ENCODE measurements at places on chromosomes 1 and 21. TPM values are rescaled to one million over a fixed set of nuclear protein-coding genes. Genes with fewer than 3 reads are reported as not detected.

DNA sequence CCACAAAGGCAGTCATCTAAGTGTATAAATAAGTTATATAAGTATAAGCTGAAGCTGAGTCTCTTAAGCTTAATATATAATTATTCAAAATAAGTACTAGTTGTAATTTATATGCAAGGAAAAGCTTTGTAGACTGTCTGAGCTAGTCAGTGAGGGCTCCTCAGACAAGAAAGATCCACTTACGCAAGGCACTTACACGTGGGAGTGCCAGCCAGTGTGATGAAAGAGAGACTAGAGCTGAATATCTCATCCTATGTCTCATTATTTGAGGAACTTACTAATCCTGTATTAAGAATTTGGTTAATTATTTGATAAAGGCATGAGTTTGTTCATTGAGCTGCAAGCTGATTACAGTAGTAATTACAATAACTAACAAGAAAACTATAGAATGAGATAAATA, 146.9 kb downstream of the PDE4B start:
- no peak for DNase-seq

DNA sequence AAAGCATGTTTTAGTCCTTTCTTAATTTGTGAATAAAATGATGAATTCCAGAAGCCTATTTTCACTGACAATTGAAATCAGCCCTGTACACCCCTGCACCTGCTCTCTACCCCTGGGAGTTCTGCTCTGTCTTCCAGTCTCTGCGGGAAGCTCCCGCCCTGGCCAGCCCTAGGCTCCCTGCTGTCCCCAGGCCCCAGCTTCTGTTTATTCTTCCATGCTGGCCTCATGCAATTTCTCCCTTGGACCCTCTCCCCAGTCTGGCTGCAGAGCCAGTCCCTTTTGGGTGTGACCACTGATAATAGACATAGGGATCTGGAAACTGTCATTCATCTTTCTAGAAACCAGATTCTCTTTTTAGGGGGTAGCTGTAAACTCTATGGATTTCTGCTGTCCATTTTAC, 258.6 kb downstream of the GRIK3 start:
- no peak for DNase-seq

DNA sequence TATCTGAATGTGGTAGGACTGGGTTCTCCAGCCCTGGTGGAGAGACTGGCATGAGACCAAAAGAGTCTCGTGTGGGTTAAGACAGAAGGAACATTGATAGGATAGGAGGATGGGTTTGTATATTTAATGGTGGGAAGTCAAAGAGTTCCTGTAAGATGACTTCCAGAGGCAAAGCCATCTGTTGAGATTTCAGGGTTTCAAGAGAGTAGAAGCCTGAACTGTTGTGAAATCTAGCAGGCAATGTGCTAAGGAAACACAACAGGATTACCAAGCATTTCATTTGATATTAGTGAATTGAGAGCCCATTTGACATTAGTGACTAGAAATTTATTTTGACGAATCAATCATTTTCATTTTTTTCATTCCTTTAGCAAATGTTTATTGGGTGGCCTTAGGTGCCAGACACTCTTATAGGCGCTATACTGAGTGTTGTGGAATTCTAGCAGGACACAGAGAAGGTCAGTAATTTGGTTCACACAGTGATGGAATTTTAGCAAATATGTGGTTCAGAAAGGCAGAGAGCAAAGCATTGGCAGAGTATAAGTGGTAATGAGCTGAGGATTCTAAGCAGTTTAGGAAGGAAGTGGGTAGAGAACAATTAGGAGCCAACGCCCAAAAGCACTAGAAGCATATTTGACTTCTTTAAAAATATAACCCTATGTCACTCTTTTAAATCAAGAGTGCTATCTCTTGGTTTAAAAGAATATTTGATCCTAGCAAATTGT, 149.3 kb downstream of the AK5 start:
- DNase-seq, result no peak

- no peak for DNase-seq
Measured at GRCh38 chr1:21272540-21272939, 17.7 kb downstream of the ECE1 start.

GRCh38 chr1:168550971-168551370, 7.2 kb upstream of the XCL2 start:
- DNase-seq, result no peak

DNA sequence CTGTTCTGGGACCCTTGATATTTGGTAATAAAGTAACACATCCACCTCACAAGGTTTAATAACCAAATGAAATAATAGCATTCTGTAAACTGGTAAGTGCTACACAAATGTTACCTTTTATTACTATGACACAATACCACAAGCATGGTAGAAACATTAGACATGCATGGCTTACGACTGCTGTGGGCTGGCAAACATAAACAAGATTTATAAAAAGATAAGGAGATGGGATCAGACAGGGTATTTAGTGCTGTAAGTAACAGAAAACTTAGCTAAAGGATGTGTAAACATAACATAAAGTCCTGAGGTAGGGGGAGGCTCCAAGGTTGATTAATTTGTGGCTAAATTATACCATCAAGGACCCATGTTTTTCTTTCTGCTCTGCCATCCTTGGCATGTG, 212.6 kb downstream of the BARHL2 start:
- DNase-seq, result no peak

- DNase-seq, result no peak
Measured at GRCh38 chr1:198590454-198590853, 48.4 kb upstream of the PTPRC start.

- no peak for DNase-seq
Measured at GRCh38 chr1:118944133-118944532, 44.0 kb downstream of the TBX15 start.

- no peak for DNase-seq
Measured at GRCh38 chr21:42595283-42596187, 57.9 kb upstream of the PDE9A start.

GRCh38 chr1:15080328-15081007, 73.1 kb upstream of the TMEM51 start:
- DNase-seq, result no peak

DNA sequence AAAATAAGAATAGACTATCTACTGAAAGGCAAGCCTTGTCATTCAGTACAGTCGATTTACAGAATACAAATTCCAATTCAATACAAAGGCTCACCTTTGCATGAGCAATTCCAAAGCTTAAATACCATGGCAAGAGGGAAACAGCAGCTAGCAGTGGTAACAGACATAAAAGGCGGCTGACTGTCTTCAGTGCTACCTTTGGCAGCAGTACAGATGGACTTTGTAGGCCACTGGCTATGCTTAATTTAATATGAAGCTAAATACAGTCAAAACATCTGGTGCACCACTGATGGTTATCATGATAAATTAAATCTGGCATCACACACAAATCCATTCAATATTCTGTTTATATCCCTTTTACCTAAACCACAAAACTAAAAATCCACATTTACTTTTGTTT, 62.4 kb downstream of the RERE start:
- DNase-seq, result no peak

- DNase-seq, result no peak
Measured at GRCh38 chr21:31136891-31137290, 98.6 kb upstream of the KRTAP19-8 start.

- no peak for DNase-seq
Measured at GRCh38 chr1:36625935-36626310, 143.2 kb upstream of the CSF3R start.

DNA sequence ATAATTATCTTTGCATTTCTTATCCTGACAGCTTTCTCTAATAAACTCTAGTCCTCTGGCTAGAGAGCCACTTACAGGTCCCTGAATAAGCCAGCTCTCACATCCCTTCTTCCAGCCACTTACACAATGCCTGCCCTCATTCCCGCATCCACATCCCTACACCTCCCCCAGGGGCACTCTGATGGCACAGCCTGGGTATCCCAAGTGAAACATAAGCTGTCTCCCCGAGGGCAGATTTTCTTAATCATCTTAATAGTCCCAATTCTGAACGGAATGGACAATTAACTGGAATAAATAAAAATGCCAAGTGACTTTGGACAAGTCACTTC, 4.9 kb downstream of the RHOC start:
- no peak for DNase-seq

DNA sequence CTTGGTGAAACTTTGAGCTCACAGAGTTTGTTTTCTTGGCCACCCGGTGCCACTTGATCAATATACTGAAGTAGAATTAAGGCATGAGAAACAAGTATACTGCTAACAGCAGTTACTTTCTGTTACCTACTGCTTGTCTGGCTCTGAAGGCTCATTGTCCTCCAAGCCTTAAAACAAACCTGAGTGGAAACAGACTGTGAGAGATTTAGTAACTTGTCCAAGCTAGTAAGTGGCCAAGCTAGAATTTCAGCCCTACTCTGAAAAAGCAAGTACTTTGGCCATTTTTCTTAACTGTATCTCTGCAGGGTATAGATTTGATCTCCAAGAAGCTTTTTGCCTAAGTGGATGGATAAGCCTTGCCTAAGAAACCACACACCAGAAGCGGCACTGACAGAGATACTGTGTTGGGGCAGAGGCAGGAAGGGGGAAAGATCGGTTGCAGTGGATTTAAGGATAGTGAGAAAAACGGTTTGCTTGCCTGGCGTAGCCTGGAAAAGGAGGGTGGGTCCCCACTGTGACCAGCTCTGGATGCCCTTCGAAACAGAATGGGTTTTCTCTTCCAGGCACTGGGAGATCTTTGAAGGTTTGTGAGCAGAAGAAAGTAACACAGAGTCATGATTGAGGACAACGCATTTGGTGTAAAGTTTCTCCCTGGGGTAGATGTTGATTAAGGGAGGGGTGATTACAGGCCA, 2.1 kb upstream of the MACO1 start:
- no peak for DNase-seq

DNA sequence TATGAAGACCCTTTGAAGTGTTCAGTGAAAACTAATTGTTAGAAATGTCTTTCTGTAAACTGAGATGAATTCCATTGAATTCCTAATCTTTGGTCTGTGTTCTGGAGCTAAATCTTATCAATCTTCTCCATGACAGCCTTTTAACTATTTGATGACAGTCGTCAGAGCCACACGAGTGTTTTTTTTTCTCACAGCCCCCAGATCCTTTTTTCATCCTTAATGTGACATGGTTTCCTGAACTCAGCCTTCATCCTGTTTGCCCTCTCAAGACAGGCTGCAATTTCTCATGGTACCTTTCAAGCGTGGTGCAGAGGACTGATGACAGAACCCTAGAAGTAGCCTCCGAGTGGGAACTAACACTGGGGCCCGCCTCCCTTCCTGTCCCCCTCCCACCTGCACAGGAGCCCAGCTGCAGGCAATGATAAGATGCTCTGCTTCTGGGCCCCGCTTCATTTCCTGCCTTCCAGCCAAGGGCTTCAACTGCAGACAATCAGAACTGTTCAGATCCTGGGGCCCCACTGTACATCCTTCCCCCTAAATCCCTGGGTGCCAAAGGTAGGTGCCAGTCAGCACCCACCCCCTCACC, 114.6 kb upstream of the VAV3 start:
- no peak for DNase-seq

DNA sequence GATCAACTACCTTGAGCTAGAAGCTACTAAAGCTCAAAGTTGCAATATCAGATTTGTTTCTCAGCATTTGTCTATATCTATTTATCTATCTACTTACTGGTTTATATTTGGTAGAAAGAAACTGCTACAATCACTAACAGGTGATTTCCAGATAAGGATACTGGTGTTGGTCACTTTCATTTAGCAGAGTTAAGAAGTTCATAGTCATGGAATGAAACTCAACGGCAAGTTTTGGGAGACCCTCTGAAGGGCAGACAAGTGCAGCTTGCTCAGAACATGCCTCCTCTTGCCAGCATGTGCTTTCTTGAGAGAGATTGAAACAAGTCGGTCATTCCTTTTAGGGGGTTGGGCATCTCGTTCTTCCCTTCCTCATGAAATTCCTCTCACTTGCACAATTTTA, 296.5 kb downstream of the GRIK1 start:
- no peak for DNase-seq

GRCh38 chr1:58814251-58815068, 30.6 kb upstream of the JUN start:
- no peak for DNase-seq

DNA sequence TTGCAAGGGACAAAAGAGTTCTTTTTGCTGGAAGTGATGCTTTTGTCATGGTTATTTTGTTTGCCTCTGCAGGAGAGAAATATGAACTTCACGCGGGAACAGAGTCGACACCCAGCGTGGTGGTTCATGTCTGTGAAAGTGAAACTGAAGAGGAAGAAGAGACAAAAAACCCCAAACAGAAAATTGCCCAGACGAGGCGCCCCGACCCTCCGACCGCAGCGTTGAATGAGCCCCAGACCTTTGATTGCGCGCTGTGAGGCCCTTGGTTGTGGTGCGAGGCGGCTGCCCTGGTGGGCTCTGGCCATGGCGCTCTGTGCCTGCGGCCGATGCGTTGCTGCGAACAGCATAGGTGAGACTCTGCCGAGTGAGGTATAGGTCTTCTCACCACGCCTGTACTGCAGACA, 20.9 kb upstream of the NCMAP start:
- no peak for DNase-seq

DNA sequence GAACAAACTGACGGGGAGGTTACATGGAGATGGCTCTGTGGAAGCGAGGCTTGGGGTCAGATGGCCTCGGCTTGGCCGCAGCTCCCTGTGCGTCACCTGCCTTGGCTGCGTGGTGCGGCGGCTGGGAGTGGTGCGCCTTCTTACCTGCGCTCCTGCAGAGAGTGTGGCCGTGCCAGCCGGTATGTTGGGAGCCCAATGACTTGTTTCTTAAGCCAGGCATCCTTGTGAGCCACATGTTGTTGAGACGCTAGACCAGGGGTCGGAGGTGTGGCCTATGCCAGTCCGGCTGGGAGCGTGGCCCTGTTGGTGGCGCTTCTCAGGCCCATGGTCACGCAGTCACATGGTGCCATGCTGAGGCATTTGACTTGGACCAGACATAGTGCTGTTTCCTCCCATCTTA, 10.5 kb downstream of the SLX9 start:
- no peak for DNase-seq

DNA sequence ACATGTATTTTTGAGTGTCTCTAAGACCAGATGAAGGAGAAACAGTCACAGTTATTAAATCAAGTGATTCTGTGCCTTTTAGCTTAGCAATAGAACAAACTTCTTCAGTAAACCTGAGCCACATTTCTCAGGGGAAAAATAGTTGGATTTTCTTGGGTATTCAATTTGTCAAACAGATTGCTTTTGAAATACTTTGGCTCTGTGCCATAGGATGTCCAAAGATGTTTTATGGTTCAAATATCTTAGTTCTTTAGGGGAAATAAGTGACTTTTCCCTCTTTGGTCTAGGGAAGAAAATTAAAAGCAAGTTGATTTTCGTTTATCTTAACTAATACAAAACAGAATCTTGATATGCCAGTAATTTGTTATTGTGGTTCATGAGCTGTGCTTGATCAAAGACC, 125.9 kb downstream of the ATP5PO start:
- DNase-seq, result no peak

The S100A5 gene
- 1.7 TPM for polyA plus RNA-seq

The MSH4 gene
- polyA plus RNA-seq, result 0.43 TPM

The SEC16B gene
- 2.8 TPM for polyA plus RNA-seq

The LCE3D gene
- polyA plus RNA-seq, result not detected

The KRTAP12-4 gene
- polyA plus RNA-seq, result not detected

The TMCO4 gene
- 17.8 TPM for polyA plus RNA-seq

The SPRR2E gene
- not detected for polyA plus RNA-seq

The VSIG8 gene
- polyA plus RNA-seq, result 0.36 TPM

The TEKT2 gene
- 10.3 TPM for polyA plus RNA-seq

The AQP10 gene
- not detected for polyA plus RNA-seq

The UBL4B gene
- not detected for polyA plus RNA-seq

The BOLA1 gene
- 21.6 TPM for polyA plus RNA-seq

Measured in right renal cortex interstitium (tissue), 3 donors.